ENCODE measurements at places on chromosomes 4 and X.

- DNase-seq, result no peak
Measured at GRCh38 chr4:67616478-67616877, 58.0 kb downstream of the STAP1 start.

DNA sequence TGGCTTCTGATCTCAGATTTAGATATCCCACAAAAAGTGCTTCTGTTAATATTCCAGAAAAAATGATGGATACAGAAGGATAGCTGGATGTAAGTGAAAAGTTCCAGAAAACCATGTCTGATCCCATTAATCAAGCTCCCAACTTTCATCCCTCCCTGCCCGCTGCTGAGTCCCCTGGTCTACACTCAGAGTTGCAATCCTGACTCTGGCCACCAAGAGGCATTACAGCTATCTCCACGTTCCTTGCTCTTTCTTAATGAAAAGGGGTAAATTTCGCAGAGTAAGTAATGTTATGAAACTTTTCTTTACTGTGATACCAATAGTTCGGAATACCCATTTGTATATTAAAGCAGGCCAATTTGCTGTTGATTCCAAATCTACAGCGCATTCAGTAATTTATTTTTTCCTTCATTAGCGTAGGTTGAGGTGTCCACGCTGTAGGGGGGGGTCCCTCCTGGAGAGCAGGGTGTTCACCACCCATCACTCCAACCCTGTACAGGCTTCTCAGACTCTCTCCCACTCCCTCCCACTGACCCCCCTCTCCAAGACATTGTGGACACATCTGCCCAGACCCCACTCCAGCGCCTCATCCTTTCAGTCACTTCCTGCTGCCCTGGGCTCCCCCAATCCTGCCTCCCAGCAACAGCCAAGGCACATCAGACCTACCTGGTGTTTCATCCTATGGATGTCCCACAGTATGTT, 55.1 kb downstream of the RAB40A start:
- peak; percentile 6 for DNase-seq

DNA sequence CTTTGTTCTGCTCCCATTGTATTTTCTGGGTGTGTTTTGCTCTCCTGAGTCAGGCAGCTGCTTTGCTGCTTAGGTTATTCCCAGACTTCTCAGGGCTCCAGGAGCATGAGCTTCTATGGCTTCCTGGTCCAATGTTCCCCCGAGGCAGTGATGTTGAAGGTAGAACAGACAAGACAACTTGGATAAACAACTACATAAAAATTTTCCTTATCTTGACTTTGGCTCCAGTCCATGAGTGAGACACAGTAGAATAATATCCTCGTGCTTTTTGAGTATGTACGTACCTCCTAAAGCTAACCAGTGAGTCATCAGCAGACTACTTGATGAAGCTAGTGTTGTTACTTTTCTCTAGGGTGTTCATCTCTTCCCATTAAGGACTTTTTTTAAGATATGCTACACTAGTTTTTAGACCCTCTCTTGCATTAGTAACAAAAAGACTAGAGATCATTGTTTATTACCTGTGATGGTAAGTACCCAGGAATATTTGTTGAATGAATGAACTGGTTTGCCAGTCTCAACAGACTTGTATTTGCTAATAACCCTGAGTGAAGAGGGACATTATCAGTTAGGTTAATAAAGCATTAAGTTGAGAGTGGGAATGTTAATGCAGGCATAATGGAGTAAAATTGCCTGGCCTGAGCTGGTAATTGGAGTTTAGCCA, 131.9 kb downstream of the FHIP1A start:
- no peak for DNase-seq

GRCh38 chrX:76850851-76851250, 423.3 kb downstream of the MAGEE1 start:
- DNase-seq, result no peak

GRCh38 chr4:37326852-37327251, 82.3 kb downstream of the NWD2 start:
- no peak for DNase-seq

- DNase-seq, result no peak
Measured at GRCh38 chr4:187477224-187477623, 518.3 kb upstream of the ZFP42 start.

DNA sequence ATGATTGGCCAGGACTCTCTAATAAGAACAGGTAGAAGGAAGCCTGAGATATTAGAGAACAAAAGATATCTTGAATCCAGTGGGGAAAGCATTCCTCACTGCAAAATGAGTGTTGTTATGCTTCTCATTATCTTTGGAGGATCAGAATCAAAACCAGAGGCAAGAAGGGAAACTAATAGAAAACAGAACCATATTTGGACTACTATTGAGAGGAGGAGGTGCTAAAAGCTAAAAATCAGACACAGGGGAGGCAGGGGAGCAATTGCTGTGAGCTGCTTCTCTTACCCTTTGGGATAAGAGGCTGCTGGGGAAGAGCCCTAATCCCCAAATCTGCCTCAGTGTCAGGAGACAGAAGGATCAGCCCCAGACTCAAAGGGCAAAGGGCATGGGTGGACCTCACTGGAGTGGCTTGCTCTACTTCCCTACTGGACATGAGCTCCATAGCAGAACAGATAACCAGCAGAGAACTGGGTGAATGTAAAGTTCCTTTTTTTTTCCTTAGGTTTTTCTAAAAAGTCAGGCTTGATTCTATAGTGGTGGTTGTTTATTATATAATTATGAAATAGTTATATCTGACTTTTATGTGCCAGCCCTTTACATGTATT, 60.1 kb downstream of the SEPTIN11 start:
- DNase-seq, result no peak

DNA sequence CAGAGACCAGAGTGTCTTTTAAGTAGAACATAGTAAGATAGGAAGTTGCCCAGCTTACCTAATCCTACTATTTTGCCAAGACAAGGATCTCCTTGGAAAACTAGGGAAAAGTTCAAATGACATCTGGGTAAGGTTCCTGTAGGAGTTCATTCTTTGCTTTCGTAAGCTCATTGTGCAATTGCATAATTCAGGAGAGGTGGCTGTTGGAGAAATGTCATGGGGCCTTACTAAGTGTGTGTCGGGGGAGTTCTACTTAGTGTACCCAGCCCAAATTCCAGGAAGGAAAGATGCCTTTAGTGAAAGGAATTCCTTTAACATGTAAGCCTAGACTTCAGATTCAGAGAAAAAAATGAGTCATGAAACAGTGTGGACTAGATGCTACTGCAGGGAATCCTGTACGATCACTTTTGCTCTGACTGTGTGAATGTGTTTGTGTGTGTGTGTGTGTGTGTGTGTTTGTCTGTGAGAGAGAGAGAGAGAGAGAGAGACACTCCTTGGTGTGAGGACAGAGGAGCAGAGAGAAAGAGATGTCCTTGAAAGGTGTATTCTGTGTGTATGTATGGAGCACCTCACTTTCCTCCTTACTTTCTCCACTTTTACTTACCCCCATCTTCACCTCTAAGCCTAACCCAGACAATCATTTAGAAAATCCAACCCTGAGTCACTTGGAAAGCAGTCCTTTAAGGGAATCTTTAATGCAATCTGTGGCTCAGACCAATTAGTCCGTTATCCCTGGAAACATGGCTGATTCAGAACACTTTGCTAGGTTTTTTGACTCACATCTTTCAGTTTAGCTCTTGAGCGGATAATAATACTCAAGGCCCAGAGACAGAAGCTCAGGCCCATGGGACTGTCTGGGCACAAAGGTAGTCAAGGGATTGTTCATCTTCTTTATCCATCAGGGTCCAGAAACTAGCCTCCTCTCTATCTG, 114.5 kb upstream of the ACSL4 start:
- DNase-seq, result no peak

DNA sequence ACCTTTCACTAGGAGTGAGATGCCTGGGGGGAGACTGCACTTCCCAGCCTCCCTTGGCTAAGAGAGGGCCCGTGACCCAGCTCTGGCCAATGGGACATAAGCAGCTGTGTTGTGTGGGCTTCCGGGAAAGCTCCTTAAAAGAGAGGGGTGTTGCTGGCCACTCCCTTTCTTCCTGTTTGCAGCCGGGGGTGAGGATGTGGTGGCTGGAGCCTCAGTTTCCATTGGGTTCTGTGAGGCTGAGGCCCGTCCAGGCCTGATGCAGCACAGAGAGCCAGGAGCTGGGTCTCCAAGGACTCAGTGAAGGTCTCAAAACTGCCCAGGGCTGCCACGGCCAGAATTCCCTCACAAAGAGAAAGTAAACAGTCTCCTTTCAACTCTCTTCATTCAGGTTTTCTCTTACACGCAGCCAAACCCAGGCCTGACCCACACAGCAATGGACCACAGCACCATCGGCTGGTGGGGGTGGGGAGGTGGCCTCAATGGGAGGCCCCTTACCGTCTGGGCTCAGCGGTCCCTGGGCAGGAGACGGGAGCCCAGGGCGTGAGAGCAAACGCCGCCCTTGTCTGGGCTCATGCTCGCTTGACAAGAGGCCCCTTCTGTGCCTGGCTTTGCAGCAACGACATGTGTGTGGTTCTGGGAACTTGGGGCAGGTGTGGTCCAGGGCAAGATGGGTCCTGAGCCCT, 6.6 kb downstream of the NKX1-1 start:
- no peak for DNase-seq

GRCh38 chr4:177568931-177569330, 126.7 kb upstream of the AGA start:
- DNase-seq, result no peak

DNA sequence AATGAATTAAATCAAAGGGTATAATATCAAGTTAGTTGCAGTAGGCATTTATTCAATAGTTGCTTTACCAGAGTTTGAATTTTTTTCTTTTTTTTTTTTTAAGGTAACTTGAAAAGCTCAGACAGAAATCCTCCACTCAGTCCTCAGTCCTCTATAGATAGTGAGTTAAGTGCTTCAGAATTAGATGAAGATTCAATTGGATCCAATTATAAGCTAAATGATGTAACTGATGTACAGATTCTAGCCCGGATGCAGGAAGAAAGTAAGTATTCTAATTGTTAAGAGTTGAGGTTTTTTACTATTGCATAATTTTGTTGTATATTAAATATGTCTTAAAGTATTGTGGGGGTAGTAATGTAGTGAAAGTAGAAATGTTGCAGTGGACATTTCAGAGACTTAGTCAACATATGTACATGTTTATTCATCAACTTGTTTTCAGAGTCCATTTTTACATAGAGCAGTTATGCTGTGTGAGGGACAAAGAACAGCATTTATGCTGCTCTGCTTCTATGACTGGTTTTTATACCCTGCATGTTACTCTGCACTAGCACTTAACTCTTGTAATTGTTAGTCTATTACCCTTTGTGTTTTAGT, 38.4 kb downstream of the SLAIN2 start:
- DNase-seq, result no peak

DNA sequence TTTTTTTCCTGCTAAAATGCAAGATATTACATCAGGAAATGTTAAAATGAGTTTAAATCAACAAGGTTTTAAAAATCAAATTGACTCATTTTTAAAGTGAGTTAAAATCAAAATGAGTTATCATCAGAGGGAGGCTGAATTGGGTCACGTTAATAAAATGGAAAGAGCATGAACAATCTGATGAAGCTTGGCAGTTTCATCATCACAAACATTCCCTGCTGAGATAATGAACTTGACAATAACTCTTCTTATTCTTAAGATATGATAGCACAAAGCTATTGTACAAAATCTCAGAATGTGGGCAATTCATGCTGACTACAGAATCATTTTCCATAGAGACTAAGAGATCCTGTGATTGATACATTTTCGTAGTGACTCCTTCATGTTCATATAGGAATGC, 1086.7 kb downstream of the STIM2 start:
- no peak for DNase-seq

DNA sequence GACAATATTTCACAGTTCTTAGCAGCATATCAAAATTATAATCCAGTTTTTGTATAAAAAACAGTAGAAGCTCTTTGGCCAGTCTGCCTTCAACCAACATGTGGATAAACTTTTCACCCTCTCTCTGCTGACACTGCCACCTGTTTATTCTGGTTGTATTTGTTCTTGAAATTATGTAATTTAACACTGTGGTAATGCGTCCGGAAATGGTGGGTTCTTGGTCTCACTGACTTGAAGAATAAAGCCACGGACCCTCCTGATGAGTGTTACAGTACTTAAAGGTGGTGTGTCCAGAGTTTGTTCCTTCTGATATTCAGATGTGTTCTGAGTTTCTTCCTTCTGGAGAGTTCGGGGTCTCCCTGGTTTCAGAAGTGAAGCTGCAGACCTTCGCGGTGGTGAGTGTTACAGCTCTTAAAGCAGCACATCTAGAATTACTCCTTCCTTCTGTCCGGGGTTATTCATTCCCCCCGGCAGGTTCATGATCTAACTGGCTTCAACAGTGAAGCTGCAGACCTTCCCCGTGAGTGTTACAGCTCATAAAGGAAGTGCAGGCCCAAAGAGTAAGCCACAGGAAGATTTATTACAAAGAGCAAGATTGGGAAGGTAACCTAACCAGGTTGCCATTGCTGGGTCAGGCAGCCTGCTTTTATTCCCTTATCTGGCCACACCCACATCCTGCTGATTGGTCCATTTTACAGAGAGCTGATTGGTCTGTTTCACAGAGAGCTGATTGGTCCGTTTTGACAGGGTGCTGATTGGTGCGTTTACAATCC, 15.7 kb downstream of the FAM184B start:
- no peak for DNase-seq

GRCh38 chr4:123398066-123398852, 1.7 kb downstream of the SPRY1 start:
- DNase-seq, result peak; percentile 38

- no peak for DNase-seq
Measured at GRCh38 chr4:182432819-182433218, 189.6 kb downstream of the TENM3 start.

- no peak for DNase-seq
Measured at GRCh38 chr4:87134122-87134521, 86.3 kb downstream of the KLHL8 start.

DNA sequence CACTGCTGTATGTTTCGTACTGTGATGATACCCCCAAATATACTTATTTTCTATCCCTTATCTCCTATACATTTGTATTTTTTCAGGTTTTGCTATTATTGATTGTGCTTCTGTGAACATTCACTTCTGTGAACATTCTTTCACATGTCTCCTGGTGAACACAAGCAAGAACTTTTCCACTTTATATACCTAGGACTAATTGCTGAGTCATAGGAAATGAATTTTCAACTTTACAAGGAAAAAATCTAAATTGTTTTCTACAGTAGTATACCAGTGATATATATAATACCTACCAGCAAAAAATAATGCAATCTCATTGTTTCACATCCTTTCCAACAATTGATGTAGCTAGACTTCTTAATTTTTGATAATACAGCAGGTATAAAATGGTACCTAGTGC, 139.5 kb upstream of the MAGEB18 start:
- DNase-seq, result no peak

GRCh38 chrX:129663171-129663570, 8.4 kb upstream of the APLN start:
- DNase-seq, result no peak

DNA sequence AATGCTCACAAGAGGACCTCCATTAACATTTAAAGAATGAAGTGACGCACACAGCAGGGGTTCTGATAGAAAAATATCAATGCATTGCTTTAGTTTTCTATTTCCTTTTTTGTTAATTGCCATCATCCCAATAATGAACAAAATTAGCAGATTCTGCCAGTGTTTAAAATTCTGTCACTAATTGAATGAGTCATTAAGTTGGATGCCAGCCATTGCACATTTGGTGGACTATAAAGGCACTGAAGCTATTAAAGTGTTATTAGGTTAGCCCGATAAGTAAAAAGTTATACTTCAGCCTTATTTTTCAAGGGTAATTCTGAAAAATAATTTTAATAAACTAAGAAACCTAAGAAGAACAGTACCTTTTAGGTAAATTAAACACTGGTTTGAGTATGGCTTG, 53.1 kb downstream of the MAP3K15 start:
- DNase-seq, result no peak
